ENCODE measurements at places on chromosomes 16 and 17.
A peak's percentile ranks its signal among the peaks of the same experiment; 100 is the strongest.

GRCh38 chr16:76639685-76640289 is 362.6 kb downstream of the CNTNAP4 start:
- DNase-seq = no peak

DNA sequence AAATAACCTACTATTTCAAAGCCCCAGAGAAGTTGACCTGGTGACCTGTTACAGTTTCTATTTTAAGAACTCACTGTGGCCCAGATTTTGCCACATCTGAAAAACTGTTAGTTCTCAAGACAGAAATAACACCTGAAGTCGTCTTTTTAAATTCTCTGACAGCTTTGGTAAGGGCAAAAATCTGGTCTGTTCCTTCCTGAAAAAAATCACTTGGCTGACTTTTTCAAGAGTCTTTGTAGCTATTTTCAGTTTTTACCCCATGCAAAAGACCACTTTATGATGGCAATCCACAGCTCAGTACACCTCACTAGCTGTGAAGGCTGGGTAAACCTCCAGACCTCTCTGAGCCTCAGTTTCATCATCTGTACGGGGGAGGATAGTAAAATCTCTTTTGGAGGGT is 60.7 kb upstream of the SREBF1 start:
- DNase-seq = no peak

DNA sequence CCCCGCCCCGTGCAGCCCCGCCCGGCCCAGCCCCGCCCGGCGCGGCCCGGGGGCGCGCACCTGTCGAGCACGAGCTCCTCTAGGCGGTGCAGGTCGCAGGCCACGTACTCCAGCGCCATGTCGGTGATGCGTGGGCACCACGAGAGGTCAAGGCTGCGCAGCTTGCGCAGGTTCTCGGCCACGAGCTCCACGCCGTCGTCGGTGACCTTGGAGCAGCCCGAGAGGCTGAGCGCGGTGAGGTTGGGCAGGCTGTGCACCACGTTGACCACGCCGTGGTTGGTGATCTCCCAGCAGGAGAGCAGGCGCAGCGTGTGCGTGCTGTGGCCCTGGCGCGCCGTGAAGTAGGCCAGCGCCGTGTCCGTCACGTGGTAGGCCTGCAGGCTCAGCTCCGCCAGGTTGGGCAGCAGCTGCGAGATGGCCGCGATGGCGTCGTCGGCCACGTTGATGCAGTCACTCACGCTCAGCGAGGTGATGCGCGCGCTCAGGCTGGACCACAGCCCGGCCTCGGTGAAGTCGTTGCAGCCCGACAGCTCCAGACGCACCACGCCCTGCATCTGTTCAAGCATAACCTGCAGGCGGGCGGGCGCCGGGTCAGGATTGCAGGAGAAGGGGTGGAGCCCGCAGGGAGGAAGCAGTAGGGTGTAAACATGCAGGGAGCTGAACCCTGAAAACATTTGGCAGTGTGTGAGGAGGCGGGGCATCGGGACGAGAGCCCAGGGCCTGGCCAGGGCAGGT is 5.3 kb upstream of the WDR24 start:
- DNase-seq = no peak

- no peak for DNase-seq
Observed at GRCh38 chr17:41498276-41498675, 7.1 kb downstream of the KRT13 start.

DNA sequence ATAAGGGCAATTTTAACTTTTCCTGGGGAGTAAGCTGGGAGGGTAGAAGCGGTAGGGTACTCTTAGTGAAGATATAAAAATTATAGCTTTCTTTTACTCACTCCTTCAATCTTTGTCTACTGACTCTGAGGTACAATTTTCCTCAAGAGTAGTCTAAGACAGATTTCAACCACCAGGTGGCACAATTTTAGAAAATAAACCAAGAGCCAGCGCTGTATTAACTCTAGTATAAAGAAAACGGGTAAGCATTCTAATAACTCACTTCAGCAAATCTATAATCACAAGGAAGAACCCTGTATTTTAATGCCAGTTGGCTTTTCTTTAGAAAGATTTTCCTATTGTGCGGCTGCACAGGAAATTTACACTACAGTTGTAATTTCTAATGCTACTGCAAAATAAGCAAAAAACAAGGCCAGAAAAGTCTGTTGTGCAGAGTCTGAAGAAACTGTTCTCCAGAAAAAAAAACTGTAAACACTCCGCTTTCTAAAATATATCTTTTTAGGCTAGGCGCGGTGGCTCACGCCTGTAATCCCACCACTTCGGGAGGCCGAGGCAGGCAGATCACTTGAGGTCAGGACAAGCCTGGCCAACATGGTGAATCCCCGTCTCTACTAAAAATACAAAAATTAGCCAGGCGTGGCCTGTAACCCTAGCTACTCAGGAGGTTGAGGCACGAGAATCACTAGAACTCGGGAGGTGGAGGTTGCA is 1.9 kb downstream of the CMC2 start:
- no peak for DNase-seq

DNA sequence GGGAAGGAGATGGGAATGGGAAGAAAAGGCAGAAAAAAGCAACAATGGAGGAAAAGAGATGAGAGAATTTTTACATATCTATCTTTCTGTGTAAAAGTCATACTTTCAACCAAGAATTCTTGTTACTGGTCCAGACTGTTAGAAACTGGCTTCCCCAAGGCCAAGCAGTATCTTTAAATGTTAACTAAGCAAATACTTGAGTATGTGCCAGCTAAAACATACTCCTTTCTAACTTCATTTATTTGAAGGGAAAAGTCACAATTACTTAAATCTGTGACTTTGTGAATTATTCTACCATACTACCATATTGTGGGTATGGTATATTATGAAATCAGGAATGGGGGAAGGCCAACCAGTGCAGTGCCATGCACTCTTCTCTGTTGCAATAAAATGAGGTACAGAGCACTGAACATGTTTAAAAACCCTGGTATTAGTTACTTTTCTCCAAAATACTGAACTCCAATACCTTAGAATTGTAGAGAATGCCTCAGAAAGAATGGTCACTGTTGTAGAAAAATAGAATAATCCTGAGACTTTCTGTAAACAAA is 92.3 kb upstream of the C17orf78 start:
- no peak for DNase-seq

GRCh38 chr17:78589885-78590284 is 12.7 kb upstream of the DNAH17 start:
- DNase-seq = no peak

DNA sequence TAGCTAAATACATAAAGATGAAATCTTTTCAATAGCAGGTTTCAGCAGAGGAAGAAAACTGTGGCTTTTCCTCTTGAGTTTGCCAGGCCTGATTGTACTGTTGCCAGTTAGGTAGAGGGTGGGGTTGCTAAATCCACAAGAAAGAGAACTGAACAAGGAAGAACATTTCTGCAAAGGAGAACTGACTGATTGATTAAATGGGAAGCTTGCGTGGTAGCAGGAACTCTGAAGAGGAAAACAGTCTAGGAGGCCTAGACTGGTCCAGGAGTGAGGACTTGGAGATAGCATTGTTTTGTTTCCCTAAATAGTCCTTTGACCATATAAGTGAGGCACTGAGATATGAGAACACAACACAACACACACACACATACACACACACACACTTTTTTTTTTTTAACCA is 18.8 kb downstream of the LRRC36 start:
- no peak for DNase-seq

DNA sequence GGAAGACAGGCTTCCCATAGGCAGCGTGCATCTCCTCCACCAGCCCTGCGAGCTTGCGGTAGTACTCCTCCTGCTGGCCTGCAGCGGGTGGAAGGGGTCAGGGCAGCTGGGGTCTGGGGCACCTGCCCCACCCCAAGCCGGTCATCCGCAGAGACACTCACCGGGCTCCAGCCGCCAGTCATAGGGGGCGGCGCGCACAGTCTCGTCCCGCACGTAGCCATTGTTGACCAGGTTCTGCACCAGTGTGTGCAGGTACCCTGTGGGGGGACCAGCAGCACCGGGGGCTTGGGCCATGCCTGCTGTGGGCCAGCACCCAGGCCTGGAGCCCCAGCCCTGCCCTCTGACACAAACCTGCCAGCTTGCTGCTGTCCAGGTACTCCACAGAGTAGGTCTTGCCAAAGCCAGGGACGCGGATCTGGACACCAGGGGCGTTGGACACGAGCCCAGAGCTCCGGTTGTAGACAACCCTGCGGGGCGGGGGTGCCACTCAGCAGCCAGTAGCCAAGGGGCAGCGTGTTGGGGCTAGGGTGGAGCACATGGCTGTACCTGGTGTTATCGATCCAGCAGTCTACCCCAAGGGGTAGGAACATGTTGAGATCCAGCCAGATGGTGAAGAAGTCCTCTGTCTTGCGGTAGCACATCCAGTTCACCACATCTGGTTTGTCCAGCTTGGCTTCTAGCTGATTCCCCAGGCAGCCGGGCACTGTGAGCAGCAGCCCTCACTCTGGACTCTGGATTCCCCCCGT is 1.2 kb downstream of the LCAT start:
- no peak for DNase-seq

GRCh38 chr17:11705111-11705510 is 106.8 kb downstream of the DNAH9 start:
- no peak for DNase-seq

- DNase-seq = no peak
Observed at GRCh38 chr16:58889516-58889915, 155.4 kb upstream of the GOT2 start.

- DNase-seq = no peak
Observed at GRCh38 chr17:63407741-63408330, 38.3 kb downstream of the CYB561 start.

- no peak for DNase-seq
Observed at GRCh38 chr16:8655184-8655717, 19.2 kb upstream of the ABAT start.

DNA sequence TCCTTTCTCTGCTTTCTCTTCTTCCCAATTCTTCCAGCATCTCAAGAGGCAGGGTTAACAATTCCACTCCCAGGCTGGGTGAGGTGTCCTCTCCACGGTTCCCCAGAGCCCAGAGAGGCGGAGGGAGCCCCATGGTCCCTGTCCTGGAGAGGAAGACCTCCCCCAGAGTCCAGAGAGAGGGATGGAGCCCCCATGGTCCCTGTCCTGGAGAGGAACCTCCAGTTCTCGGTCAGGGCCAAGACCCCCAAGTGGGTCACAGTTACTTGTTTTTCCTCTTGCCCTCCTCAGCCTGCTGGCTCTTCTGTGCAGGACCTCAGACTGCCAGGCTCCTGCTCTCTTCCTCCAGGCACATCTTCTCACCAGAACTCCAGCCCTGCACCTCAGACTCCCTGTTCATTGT is 135.2 kb downstream of the RPTOR start:
- DNase-seq = no peak

GRCh38 chr17:44255915-44256314 is 12.0 kb downstream of the SLC4A1 start:
- DNase-seq = no peak

DNA sequence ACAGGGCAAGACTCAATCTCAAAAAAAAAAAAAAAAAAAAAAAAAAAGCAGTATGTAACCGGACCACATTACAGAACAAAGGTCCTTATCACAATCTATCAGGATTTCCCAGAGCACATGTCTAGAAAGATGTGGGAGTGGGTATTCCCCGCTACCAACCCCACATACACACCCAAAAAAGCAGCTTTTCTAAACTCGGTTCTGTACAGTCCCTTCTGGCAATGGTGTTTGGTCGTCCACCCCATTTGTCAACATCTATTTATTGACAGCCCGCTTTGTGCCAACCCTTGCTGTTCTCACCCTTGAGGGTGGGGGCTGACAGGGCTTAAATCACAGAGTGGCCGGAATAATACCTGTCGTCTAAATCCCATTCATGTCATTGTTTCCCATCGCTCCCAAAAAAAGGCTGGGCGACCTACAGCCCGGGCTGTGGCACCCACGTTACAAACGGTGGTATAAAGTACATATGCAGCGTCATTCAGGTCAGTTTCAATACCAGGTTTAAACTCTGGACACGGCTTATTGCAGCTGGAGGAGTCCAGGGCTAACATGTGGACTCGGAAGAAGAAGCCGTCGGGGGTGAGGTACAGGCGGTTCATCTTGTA is 3.6 kb downstream of the C17orf58 start:
- no peak for DNase-seq

DNA sequence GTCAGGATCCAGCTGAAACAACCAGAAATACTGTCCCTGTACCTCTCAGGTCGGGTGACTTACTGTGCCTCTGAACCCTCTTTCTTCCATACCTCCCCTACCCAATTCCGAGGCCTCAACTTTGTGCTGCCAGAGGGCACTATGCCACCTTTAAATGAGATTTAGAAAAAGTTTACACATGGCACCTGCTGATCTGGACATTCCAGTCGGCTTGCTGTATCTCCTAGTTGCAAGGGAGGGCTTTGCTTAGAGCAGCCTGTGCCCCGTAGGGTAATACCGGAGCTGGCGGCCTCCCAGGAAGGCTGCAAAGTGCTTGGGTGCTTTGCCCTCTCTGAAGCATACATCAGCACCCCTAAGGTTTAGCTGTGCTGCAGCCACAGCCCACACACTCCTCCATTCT is 306.0 kb upstream of the RBFOX1 start:
- no peak for DNase-seq

GRCh38 chr16:57185446-57185944 is 344 bp downstream of the PSME3IP1 start:
- peak; percentile 23 for DNase-seq

- no peak for DNase-seq
Observed at GRCh38 chr16:66605979-66606751, 1.7 kb downstream of the CMTM3 start.

DNA sequence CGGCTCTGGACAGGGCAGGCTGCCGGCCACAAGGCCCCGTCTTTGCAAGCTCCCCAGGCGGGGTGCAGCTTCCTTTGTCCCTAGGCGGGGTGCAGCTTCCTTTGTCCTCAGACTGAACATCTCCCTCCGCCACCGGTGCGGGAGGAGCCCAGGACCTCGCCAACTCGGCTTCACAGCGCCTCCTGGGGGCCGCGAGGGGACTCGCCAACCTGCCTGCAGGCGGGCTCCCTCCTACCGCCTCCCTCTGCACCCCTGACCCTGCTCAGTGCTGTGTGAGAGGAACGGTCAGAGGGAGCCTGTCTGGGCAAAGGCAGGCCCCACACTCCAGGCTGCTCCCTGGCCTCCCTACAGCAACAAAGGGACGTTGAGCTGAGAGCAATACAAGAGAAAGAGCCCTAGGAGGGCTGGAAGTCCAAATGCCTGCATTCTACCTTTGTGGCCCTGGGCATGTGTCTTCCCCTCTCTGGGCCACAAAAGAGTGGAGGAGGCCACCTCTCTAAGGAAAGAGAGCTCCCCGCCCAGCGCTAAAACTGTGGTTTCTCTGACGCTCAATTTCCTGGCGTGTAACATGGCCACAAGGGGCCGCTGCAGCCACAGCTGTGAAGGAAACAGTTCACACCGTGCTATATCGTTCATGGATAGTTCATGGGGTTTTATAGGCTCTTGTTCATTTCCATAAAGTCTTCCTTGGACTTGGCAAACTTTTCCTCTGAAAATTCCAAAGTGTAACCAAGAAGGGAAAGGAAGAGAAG is 20.9 kb upstream of the KRT19 start:
- peak; percentile 67 for DNase-seq

- no peak for DNase-seq
Observed at GRCh38 chr17:35548978-35549377, 11.5 kb upstream of the SLFN12L start.

- peak; percentile 42 for DNase-seq
Observed at GRCh38 chr16:67415872-67416793, at the start of gene ZDHHC1. TSS of gene ZDHHC1 (minus strand) at chr16:67416477. CDS start at chr16:67407775, 8,702 bp downstream.

DNA sequence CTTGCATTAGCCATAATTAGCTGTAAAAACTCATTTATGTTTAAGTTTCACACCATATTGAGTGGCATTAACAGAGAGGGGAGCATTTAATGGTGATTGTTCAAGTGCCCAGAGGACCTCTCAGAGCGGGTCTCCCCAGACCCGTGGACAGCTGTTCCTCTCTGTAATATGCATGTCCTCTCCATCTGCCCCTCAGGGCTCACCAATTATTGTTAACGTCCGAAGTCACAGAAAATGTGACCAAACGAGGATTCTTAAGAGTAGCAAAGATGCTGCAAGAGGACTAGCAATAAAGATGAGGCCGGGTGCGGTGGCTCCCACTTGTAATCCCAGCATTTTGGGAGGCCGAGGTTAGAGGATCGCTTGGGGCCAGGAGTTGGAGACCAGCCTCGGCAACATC is 130.2 kb downstream of the CPPED1 start:
- DNase-seq = no peak
